ENCODE measurements at places on chromosomes 6 and 20.

DNA sequence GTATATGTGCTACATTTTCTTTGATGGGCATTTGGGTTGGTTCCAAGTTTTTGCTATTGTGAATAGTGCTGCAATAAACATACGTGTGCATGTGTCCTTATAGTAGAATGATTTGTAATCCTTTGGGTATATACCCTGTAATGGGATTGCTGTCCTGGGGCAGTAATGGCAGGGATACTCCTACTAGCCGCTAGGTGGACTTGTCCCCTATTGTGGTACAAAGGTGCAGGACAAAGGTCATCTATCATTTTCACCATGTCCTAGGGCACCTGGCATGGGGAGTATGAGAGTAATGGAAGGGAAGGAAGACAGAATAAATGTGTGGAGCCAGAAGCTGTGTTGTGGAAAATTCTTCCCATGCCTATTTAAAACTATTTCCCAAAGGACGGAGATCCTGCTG is 174.6 kb downstream of the CLIC5 start:
- no peak for DNase-seq

DNA sequence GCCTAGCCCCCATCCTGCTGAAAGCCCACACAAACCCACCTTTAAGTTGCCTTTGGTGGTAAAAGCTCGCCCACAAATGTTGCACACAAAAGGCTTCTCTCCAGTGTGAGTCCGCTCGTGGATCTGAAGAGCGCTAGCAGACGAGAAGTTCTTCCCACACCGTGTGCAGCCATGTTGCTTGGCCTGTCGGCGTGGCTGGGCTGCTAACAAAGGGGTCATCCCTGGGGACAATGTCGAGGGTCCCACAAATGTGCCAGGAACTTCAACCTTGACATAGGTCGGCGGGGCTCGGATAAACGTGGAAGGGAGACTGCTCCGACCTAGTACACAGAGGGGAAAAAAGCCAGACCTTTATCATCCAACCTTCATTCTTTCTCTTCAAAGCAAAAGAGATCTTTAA is 13.5 kb downstream of the SALL4 start:
- no peak for DNase-seq

DNA sequence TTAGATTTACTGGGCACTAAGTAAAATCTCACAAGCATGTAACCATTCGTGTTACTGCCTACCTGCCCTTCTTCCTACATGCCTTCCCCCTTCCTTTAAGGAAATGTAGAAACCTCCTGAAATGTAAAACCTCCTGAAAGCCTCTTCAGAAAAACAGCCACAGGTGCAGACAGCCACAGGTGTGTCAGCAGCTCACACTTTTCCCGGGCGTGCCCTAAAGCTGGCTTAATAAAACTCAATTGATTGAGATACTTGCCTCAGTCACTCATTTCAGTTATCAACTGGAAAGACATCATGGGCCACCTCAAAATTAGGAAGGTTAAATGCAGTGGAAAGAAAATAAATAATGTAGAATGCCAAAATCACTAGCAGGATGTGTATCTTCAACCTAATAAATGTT is 23.1 kb upstream of the PBOV1 start:
- DNase-seq: no peak

DNA sequence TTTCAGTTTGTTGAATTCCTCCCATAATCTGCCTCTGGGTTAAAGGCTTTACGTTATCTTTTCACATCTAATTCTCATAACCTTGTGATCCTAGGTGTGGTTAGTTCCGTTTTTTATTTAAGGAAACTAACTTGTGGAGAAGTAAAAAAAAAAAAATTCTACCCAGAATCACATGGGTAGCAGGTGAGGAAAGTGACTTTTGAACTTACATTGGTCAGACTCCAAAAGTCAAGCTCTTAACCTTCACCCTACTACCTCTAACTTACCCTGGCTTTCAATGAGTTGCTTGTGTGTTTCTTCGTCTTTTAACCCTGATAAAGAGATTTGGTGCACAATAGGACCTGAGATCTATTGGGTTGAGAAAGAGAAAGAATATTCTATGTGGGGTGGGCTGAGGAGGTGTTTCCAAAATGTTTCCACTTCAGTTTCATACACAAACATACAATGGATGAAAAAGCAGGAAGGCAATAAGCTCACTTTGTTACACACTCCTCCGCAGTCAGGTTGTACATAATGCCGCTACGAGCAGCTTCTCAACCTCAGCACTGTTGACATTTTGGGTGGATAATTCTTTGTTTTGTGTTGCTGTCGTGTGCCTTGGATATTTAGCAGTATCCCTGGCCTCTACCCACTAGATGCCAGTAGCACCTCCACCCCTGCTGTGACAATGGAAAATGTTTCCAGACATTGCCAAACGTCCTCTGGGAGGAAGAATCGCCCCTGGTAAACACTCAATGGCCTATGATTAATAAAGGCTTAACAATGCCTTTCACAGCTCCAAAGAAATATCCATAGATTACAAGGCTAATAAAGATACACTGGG is 193.0 kb upstream of the ZNF217 start:
- DNase-seq: no peak

GRCh38 chr6:90887764-90888163 is 300.9 kb upstream of the MAP3K7 start:
- DNase-seq: no peak
